Renal cortex interstitium (tissue), 15 donors: ENCODE measurements at places on chromosomes 5 and 9.

DNA sequence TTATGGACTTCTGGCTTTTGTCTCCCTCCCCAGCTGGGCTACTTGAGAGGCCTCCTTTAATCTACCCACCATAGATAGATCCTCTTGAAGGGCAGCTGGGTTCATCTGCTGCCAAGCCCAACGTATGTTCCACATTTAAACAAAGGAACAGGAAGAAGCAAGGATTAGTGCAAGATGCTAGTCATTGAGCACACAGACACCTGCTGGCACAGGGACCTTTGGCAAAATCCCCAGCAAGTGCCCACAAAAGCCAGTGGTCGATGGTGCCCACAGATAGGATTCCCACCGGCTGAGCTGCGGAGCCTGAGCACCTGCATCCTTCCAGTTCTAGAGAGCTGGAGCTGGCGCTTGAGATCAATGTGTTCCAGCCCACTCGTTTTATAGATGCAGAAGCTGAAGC, 57.7 kb upstream of the SHB start:
- no peak for DNase-seq

DNA sequence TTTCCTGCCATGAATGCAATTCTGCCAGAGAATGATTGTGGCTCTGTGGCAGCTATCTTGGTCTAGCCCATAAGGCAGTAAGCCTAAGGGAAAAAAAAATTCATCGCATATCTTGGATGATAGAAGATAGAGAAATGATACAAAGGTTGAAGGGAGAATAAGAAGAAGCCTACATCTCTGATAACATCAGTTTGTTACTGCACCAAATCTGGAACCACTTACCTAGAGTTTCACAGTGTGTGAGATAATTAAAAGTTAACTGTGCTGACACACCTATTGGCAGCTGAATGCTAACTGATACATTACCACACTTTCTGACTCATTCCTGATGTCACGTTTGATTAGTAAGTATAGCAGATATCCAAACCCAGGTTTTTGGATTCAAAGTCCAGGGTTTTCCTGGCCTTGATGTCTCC, 91.6 kb upstream of the TAF11L2 start:
- no peak for DNase-seq

- no peak for DNase-seq
Measured at GRCh38 chr5:140549237-140550144, 2.0 kb downstream of the EIF4EBP3 start.

DNA sequence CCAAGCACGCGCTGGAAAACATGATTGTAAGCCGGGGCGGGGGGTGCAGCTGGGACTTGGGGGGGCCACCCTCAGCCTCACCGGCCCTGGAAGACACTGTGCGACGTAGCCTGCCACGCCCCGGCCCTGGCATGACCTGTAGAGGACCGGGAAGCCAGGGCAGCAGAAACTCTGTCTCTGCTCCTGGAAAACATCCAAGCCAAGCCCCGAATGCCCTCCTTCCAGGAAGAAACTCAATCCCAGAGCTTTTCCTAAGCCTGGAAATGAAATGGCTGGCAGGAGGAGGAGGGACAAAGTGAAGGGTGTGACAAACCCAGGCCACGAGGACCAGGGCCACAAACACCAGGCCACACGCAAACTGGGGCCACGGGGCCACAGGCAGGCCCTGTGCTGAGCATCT, 55.4 kb downstream of the KCNT1 start:
- no peak for DNase-seq

DNA sequence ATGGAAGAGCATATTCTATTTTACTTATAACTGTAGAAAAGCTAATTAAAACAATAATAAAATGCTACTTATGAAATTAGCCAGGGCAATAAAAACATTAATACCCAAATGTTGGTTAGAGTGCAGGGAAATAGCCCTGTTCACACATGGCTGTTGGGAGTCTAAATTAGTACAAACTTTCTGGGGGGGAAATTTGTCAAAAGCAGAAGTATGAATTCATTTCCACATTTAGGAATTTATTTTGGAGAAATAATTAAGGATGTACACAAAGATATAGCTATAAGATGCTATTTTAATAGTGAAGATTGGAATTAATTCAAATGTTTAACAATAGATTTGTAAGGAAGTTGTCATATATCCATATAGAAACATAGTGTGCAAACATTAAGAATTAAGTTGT, 190.5 kb downstream of the SEC61B start:
- no peak for DNase-seq
